ENCODE measurements at places on chromosomes 16 and 17. TPM values are rescaled to one million over a fixed set of nuclear protein-coding genes. Genes with fewer than 3 reads are reported as not detected.
A peak's percentile ranks its signal among the peaks of the same experiment; 100 is the strongest.

The PHOSPHO1 gene
- 8.5 TPM for polyA plus RNA-seq

The PERCC1 gene
- polyA plus RNA-seq = 3.3 TPM

The SLC25A19 gene
- 7.1 TPM for polyA plus RNA-seq

The CACNG3 gene
- polyA plus RNA-seq = not detected

The NLRP1 gene
- 30.9 TPM for polyA plus RNA-seq

The PRR35 gene
- 0.06 TPM for polyA plus RNA-seq

The CFAP52 gene
- polyA plus RNA-seq = 10.8 TPM

The TMIGD1 gene
- polyA plus RNA-seq = not detected

The ACACA gene
- 48.3 TPM for polyA plus RNA-seq

The PITPNM3 gene
- 3.6 TPM for polyA plus RNA-seq

DNA sequence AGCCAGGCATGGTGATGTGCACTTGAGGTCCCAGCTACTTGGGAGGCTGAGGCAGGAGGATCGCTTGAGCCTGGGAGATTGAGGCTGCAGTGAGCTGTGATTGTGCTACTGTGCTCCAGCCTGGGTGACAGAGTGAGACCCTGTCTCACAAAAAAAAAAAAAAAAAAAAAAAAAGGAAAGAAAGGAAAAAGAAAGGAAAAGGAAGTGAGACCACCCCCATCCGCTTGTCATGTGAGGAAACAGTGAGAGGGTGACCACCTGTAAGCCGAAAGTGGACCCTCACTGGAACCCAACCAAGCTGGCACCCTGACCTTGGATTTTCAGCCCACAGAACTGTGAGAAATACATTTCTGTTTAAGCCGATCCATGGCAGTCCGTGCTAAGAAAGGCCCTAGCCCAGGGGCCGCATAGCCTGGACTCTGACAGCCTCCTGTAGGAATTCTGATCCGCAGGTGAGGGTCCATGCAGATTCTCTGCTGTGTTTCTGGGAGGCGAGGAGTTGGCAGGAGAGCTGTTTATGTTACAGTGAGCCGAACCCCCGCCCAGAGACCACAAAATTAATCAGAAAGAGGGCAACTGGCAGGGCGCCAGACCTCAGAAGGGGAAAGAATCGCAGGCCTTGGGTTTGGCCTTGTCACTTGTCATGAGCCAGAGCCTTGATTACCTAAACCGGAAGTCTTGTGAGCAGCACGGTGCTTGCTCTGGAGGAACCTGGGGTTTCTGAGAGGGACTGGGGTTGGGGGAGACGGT, 945 bp downstream of the SGSH start:
- DNase-seq = peak; percentile 90

- DNase-seq = no peak
Observed at GRCh38 chr16:7513429-7513828, 180.8 kb downstream of the RBFOX1 start.

GRCh38 chr17:78933959-78934568, 8.9 kb upstream of the TIMP2 start:
- DNase-seq = peak; percentile 93

GRCh38 chr17:1004769-1005295, 7.9 kb downstream of the TIMM22 start:
- DNase-seq = no peak

GRCh38 chr17:48628649-48629410, 2.7 kb upstream of the HOXB9 start:
- DNase-seq = no peak

DNA sequence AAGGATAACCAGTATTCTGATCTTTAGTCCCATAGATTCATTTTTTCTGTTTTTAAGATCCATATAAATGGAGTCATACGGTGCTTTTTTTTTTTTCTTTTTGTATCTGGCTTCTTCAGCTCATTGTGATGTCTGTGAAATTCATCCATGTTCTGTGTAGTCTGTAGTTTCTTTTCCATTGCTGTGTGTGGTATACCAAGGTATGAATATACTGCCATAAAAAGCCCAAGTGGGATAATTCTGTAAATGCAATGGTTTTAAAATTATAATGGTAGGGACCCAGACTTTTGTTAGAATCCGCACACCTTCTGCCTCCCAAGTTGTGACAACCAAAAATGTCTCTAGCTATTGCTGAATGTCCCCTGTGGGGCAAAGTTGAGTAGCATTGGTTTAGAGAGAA, 7.6 kb downstream of the NUP93 start:
- no peak for DNase-seq

- DNase-seq = peak; percentile 13
Observed at GRCh38 chr16:25126820-25127232, 15.3 kb downstream of the LCMT1 start.

- no peak for DNase-seq
Observed at GRCh38 chr16:79411805-79412204, 188.7 kb downstream of the MAF start.

GRCh38 chr16:85492295-85492864, 120.7 kb upstream of the GSE1 start:
- DNase-seq = no peak

DNA sequence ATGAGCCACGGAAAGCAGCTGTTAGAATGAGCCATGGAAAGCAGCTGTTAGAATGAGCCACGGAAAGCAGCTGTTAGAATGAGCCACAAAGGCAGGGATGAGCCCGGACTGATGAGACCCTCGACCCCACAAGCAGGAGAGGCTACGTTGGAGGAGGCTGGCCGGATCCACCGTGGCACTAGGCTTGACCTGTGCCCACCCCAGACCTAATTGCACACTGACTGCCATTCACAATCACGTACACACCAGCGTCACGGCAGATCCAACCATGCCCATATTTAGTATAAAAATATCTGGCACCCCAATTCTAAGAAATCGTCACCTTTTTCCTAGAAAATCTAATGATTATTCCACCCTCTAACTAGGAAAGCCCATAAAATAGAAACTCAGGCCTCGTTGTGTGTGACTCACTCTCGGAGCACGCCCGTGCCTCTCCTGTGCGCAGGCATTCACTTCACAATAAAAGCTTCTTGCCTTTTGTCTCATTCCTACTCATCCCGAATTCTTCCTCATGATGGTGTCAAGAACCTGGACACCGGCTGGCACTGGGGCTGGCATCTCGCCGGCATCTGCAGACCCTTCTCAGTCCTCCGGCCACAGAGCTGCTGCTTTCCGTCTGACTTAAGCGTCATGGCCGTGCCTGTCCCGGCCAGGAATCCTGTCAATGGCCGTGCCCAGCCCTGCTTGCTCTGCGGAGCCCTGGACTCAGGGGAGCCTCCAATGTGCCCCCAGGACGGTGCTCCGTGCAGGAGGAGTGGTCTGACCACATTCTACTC, 5.5 kb upstream of the SECTM1 start:
- DNase-seq = no peak

DNA sequence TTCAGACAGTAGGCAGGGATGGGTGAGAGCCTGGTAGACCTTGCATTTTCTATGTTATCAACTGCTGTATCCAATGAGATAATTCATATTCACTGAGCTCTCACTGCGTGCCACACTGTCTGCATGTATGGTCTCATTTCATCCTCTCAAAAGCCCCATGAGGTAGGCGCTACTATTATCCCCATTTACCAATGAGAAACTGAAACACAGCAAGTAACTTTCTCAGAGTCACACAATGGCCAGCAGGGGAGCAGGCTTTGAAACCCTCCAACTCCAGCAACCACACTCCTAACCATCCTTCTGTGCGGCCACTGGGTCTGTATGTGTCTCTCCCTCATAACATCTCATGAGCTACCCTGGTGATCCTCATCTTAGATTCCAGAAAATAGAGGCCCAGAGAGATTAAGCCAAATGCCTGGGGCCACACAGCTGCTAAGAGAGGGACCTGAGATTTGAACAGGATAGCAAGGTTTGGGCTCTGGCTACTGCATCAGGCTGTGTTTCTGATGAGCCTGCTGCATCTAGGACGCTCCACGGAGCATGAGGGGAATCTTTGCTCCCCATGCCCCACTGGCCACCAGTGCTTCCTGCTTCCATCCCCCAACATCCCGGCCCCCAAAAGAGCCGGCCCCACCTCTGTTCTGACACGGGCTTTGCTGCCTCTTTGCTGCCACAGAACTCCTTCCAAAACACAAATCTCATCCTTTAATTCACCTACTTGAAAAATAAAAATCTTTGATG, 3.2 kb downstream of the CCR7 start:
- no peak for DNase-seq

GRCh38 chr17:45990886-45991285, 8.2 kb upstream of the STH start:
- DNase-seq = no peak

Data from left lung (tissue), 14 donors.